Naive thymus-derived CD4-positive, alpha-beta T cell (primary cell): ENCODE measurements at places on chromosomes 3 and 15.
A peak's percentile ranks its signal among the peaks of the same experiment; 100 is the strongest.

DNA sequence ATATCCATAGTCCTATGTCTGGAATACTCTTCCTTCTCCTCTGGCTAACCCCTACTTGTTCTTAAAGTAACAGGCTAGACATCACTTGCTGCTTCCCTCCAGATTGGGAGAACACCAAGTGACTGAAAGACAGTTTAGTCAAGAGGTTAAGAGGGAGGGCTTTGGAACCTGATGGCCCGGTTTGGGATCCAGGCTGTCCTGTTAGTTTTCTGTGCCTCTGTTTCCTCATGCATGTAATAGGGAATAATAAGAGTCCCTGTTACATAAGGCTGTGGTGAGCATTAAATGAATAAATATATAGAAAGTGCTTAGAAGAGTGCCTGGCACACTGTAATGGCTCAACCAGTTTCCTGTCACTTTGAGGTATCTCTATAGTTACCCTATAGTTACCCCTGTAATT is 66.3 kb downstream of the TAMM41 start:
- no peak for DNase-seq

DNA sequence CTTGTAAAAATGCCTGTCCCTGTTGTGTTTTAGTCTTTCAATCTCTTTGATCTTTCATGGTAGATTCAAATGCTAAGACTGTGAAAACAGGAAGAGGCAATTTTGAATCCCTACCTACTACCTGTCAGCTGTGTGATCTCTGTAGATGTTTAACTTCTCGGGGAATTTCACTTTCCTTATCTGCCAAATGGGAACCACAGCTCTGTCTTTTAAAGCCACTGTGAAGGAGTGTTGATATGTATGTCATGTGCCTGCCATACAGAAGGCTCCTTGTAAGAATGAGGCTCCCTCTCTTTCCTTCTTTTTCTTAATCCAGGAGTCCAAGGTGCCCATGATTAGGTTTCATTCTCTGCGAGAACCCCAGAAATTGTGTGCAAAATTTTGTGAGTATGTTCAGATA is 139.6 kb upstream of the ADAMTS9 start:
- DNase-seq: no peak

DNA sequence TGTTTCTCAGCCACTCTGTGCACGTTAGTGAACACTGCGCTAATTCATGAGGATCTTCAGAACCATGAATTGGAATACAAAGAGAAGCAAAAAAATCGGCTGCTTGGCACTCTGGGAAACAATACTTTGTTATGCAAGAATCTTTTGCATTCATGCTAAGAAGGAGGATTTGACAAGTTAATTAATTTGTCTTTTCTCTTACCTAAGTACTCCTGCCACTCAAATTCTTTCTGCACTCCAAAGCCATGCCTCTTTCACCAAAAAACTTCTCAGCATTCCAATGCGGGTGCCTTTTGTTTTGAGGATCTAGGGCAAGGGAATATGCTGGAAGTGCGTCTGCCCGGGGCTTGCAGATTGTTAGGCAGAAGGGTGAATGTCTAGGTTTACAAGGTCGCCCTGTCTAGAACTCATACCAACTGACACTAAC is 11.3 kb upstream of the KAT2B start:
- DNase-seq: no peak

- DNase-seq: no peak
Measured at GRCh38 chr3:123706871-123707270, 122.0 kb upstream of the HACD2 start.

GRCh38 chr3:99767291-99767690 is 50.4 kb upstream of the CMSS1 start:
- DNase-seq: no peak

DNA sequence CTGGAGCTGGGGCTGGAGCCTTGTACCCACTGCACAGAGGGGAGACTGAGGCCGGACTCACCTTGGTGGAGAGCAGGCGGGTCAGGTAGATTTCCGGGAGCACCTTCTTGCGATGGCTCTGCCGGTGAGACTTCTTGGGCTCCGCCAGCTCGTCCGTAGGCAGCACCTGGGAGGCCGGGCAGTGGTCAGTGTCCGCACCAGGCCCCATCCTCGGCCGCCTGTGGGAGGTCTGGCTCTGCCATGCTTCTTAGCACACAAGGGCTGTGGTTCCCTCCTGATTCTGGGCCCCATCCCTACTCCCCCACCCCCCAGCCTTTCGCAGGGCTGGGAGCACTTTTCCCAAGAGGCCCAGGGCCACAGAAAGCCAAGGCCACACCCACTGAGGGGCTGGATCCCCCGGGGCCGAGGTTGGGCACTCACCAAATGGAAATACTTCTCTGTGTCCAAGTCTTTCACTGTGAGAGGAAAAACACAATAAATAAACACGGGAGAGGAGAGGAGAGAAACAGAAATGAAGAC is 17.4 kb downstream of the H1-8 start:
- no peak for DNase-seq

GRCh38 chr3:48088056-48088748 is 72.0 kb upstream of the MAP4 start:
- DNase-seq: no peak

DNA sequence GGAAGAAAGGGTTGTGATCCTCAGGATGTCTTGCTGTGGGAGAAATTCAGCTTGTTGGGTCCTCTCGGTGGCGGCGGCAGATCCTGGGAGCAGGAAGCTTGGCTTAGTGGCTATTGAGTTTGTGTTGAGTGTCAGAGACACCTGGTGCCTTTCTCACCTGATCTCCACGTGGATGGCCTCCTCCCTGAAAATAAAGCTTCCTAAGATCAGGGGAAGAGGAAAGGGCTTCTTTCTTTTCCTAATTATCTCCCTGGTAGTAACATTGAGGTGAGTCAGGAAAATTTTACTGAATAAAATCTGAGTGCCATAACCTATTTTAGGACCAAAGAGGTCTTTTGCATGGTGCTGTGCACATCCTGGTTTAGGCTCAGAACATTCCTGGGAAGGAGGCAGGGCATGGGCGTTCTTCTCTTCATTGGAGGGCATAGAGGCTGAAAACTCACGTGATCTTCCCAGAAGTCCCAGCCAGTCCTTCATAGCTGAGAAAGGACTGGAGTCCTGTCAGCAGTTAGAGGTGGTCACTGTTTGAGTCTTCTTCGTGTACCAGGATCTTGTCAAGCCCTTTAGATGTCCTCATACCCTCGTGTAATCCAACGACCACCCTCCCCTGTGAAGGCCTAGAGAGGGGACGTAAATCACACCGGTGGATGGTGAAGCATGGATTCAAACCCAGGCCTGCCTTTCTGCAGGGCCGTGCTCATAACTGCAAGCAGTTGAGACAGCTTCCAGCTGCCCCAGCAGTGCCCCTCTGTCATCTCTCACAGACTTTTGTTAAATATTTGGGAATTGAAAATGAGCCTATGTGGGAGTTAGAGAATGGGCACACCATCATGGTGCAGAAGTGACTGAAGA is 1.1 kb downstream of the CMTM8 start:
- no peak for DNase-seq

GRCh38 chr3:154862265-154862664 is 217.9 kb upstream of the MME start:
- no peak for DNase-seq

GRCh38 chr15:58492661-58493397 is 61.0 kb downstream of the LIPC start:
- DNase-seq: no peak

DNA sequence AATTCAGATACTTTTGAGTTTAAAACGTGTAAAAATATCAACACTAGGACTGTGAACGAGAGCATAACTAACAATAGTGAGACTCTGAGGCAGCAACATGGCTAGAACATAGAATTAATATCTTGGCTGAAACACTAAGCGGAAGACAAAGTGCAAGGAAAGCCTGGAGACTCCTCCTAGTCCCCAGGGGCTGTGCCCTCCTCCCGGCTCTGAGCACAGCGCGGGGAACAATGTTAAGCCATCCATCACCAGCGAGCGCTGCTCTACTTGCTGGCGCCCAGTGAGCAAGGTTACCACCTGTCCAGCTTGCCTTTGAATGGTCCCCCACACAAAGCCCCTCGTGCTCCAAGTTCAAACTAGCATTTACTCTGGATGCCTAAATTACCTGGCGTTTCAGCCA is 436.9 kb downstream of the FOXP1 start:
- DNase-seq: no peak

GRCh38 chr15:63772520-63772919 is 61.2 kb downstream of the HERC1 start:
- DNase-seq: no peak

- no peak for DNase-seq
Measured at GRCh38 chr3:174132421-174133042, 726.6 kb upstream of the NAALADL2 start.

DNA sequence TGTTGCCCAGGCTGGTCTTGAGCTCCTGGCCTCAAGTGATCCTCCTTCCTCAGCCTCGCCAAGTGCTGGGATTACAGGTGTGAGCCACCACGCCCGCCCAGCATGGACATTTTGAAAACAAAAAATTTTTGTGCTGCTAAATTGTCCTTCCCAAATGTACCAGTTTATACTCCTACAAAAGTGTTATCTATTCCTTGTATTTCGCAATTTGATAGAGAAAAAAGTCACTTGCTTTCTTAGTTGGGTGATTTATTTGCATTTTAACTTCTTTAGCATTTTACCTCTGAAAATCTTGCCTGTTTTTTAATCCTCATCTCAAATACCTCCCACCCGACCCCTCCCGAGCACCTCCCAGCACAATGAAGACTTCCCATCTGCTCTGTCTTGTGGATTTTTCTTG is 46.8 kb downstream of the PDE8A start:
- DNase-seq: no peak

DNA sequence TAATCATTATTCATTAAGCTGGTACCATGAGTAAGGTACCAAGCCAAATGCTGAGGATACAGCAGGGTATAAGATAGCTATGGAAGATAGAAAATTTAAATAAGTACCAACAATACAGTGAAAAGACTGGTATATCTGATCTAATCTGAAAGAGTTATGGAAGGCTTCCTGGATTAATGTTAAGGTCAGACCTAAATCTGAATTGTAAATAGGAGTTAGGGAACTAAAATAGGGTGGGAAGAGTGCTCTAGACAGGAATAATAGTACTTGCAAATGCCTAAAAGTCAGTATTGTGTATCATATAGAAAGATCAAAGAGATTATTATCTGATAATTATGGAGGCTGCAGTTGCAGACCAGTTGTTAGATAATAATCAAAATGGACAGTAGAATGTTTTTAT is 2.6 kb upstream of the ACKR4 start:
- DNase-seq: no peak

DNA sequence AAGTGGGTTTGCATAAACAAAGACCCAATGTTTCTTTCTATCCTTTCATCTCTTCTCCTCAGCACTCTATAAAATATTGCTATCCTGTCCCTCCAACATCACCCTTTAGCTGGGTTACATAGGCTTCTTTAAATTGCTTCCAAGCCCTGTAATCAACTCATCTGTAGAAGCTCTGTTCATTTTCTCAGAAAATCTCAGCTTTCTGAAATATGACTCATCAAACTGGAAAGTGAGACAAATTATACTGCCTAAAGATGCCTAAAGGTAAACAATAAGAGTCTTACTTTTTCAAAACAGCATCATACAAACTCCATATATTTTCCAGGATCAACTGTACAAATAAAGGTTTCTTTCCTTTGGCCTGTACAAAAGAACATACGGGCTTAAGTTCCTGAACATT is 33.8 kb downstream of the EFL1 start:
- DNase-seq: no peak

GRCh38 chr15:20368974-20369373 is 172.6 kb downstream of the GOLGA6L6 start:
- DNase-seq: no peak

DNA sequence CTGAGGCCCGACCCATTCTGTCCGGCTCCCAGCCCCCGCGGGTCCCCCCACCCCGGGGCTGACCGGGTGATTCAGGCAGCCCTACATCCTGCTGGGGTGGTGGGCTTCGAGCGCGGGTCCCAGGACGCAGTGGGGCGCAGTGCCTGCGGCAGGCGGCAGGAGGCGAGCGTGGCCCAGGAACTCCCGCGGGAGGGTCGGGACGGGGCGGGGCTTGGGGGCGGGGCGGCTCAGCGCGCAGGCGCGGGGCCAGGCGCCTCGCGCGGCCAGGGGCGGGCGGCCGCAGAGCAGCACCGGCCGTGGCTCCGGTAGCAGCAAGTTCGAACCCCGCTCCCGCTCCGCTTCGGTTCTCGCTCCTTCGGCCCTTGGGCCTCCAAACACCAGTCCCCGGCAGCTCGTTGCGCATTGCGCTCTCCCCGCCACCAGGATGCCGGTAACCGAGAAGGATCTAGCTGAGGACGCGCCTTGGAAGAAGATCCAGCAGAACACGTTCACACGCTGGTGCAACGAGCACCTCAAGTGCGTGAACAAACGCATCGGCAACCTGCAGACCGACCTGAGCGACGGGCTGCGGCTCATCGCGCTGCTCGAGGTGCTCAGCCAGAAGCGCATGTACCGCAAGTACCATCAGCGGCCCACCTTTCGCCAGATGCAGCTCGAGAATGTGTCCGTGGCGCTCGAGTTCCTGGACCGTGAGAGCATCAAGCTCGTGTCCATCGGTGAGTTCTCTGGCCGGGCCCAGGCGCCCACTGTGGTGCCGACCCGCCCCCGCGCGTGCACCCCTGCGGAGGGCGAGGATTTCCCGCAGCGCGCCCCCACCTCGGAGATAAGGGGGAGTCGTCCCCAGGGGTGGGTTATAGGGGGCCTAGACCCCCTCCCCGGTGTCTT is at the start of gene FLNB:
TSS of gene FLNB (plus strand) at position 282 of the 885 bp plus-strand sequence. CDS start at position 425, 143 bp downstream.
- peak; percentile 83 for DNase-seq

DNA sequence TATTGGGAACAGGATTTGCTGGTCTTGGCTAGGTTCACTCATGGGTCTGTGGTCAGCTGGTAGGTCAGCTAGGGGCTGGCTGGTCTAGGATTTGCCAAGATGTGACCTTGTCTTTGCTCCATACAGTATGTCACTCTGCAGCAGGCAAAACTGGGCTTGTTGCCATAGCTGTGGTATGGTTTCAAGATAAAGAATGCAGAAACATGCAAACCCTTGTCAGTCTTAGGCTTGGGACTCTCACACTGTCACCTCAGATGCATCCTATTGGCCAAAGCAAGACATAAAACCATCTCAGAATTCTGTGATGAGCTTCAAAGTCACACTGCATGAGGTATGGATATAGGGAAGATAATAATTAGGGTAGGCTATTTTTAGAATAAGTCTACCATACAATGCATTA is 66.6 kb upstream of the TBC1D5 start:
- DNase-seq: no peak

GRCh38 chr15:99981191-99981647 is 248.0 kb upstream of the LYSMD4 start:
- no peak for DNase-seq

GRCh38 chr3:192795021-192795420 is 67.7 kb upstream of the FGF12 start:
- no peak for DNase-seq
